ENCODE measurements at places on chromosomes 2 and 18. TPM values are rescaled to one million over a fixed set of nuclear protein-coding genes. Genes with fewer than 3 reads are reported as not detected.

Gene LYPD6
- total RNA-seq: 1.4 TPM

Gene IHH
- not detected for total RNA-seq

Gene CAPN13
- not detected for total RNA-seq

Gene FEV
- not detected for total RNA-seq

Gene LYG2
- not detected for total RNA-seq

Gene WDPCP
- total RNA-seq: 5.8 TPM

Gene QPCT
- total RNA-seq: 16.1 TPM

Measured in nasal cavity respiratory epithelium epithelial cell of viscerocranial mucosa (primary cell).